Activated naive CD8-positive, alpha-beta T cell treated with anti-CD3 and anti-CD28 coated beads, Interleukin-2, amount 10 ng/mL, durations not matched to agents 7 days and 5 days (primary cell): ENCODE measurements at places on chromosomes 6 and 20. TPM values are rescaled to one million over a fixed set of nuclear protein-coding genes. Genes with fewer than 3 reads are reported as not detected.

DNA sequence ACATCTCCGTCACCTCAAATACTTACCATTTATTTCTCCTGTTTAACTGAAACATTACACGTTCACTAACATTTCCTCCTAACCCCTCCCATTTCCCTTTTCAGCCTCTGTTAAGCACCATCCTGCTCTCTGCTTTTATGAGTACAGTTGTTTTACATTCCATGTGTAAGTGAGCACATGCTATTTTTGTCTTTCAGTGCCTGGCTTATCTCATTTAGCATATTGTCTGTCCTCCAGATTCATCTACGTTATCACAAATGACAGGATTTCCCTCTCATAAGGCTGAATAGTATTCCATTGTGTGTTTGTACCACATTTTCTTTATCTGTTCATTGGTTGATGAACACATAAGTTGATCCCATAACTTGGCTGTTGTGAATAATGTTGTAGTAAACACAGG, 22.7 kb downstream of the TAF11 start:
- H3K4me1 ChIP-seq: peaks cover 2% of the 10 kb centered on the region
- peaks cover 4% of the 10 kb centered on the region for H3K36me3 ChIP-seq
- no peak overlapping the region for H3K4me3 ChIP-seq
- no peak overlapping the region for H3K27ac ChIP-seq

Gene TGM2
- 0.50 TPM for total RNA-seq

- H3K36me3 ChIP-seq: no peaks in the 10 kb centered on the region
- H3K27me3 ChIP-seq: no peaks in the 10 kb centered on the region
- H3K4me1 ChIP-seq: no peaks in the 10 kb centered on the region
- H3K27ac ChIP-seq: no peak overlapping the region
- DNase-seq: no peak
These were observed 26.7 kb upstream of the PDE10A start for GRCh38 chr6:165689699-165690098.

Gene C20orf141
- not detected for total RNA-seq

DNA sequence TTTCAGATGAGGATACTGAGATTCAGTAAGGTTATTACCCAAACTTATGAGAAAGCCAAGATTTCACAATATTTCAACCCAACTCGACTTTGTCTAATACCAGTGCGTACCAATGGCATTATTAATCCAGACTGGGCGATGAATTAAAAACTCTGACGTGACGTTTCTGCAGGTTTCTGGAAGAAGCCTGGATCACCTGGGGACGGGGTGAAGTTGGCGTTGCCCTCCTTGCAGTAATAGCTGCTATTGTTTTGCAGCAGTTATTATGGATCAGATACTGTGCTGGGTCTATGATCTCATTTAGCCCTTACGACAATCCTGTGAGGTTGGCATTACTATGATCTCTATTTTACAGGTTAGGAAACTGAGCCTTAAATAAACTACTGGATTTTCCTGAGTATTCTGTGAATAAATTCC, 569 bp upstream of the CDC5L start:
- H3K27ac ChIP-seq: peak overlapping the region; percentile 93
- no peak for DNase-seq
- H3K4me1 ChIP-seq: peaks cover 27% of the 10 kb centered on the region

Gene LY6G6D
- not detected for total RNA-seq

- DNase-seq: no peak
- no peak overlapping the region for H3K4me3 ChIP-seq
- H3K27ac ChIP-seq: no peak overlapping the region
- H3K4me1 ChIP-seq: no peaks in the 10 kb centered on the region
These were observed 9.4 kb downstream of the SULF2 start for GRCh38 chr20:47775841-47776240.

DNA sequence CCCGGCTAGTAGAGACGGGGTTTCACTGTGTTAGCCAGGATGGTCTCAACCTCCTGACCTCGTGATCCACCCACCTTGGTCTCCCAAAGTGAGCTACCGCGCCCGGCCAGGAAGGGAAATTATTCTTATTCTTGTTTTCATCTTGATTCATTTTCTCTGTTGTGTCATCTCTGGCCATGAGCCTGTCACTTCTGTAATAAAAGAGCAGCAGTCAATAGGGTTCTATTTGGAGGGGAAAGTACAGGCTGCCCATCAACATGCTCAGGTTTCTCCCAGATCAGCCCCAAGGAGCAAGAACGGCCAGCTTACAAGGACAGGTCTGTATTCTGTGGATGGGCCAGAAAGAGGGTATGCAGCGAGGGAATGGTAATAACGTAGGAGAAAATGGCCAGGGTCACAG, 345.0 kb downstream of the PREX1 start:
- peaks cover 37% of the 10 kb centered on the region for H3K27me3 ChIP-seq
- H3K27ac ChIP-seq: no peak overlapping the region
- H3K36me3 ChIP-seq: no peaks in the 10 kb centered on the region
- no peak overlapping the region for H3K4me3 ChIP-seq

Gene PNLDC1
- 0.96 TPM for total RNA-seq

- H3K4me1 ChIP-seq: no peaks in the 10 kb centered on the region
- H3K4me3 ChIP-seq: no peak overlapping the region
- H3K27me3 ChIP-seq: peaks cover 15% of the 10 kb centered on the region
- H3K27ac ChIP-seq: no peak overlapping the region
- no peaks in the 10 kb centered on the region for H3K36me3 ChIP-seq
These were observed 30.7 kb upstream of the TMX4 start for GRCh38 chr20:8050157-8050837.

Gene TCF21
- total RNA-seq: not detected
